ENCODE measurements at places on chromosomes 1 and 21. TPM values are rescaled to one million over a fixed set of nuclear protein-coding genes. Genes with fewer than 3 reads are reported as not detected.

CLDN17 gene
- total RNA-seq = not detected

GDAP2 gene
- total RNA-seq = 10.6 TPM

CD55 gene
- 11.5 TPM for total RNA-seq

USH2A gene
- total RNA-seq = not detected

C1QC gene
- total RNA-seq = not detected

LYPD8 gene
- total RNA-seq = not detected

TMEM201 gene
- 6.9 TPM for total RNA-seq

FAM72B gene
- total RNA-seq = 2.3 TPM

POGK gene
- total RNA-seq = 13.1 TPM

C1orf21 gene
- total RNA-seq = 39.2 TPM

IFI44L gene
- total RNA-seq = 5.3 TPM

VCAM1 gene
- total RNA-seq = 205 TPM

FNDC5 gene
- total RNA-seq = 0.58 TPM

C1orf94 gene
- not detected for total RNA-seq

OR2T35 gene
- not detected for total RNA-seq

ZNF683 gene
- total RNA-seq = not detected

SLAMF1 gene
- total RNA-seq = not detected

DNAI4 gene
- 5.3 TPM for total RNA-seq

SLC50A1 gene
- total RNA-seq = 78.3 TPM

CRABP2 gene
- total RNA-seq = 38.1 TPM

MRPL39 gene
- total RNA-seq = 31.0 TPM

SPATA45 gene
- not detected for total RNA-seq

BLACAT1 gene
- not detected for total RNA-seq

EFCAB14 gene
- 36.3 TPM for total RNA-seq

CPTP gene
- 21.6 TPM for total RNA-seq

PLCH2 gene
- total RNA-seq = not detected

TMEM9 gene
- 87.5 TPM for total RNA-seq

CRB1 gene
- total RNA-seq = not detected

TLCD4 gene
- total RNA-seq = under 0.01 TPM

TFF1 gene
- total RNA-seq = not detected

NFASC gene
- total RNA-seq = not detected

URB1 gene
- 14.4 TPM for total RNA-seq
